PC-3 (cell line): ENCODE measurements at places on chromosomes 7 and 10. TPM values are rescaled to one million over a fixed set of nuclear protein-coding genes. Genes with fewer than 3 reads are reported as not detected.

Gene TFPI2
- 53.1 and 62.6 TPM in 2 replicates for total RNA-seq

Gene GTF2IRD1
- total RNA-seq: 14.9 and 21.9 TPM in 2 replicates

Gene CLDN15
- total RNA-seq: 6.7 and 9.9 TPM in 2 replicates

Gene TRIL
- total RNA-seq: 0.12 and 0.29 TPM in 2 replicates

Gene UNCX
- not detected in 2 replicates for total RNA-seq

Gene CRHR2
- total RNA-seq: not detected in 2 replicates

Gene GNAI1
- total RNA-seq: 16.9 and 19.6 TPM in 2 replicates

Gene NAT16
- total RNA-seq: 0.26 TPM in 1 of 2 replicates, not detected in the other

Gene OAT
- total RNA-seq: 68.0 and 79.8 TPM in 2 replicates

Gene MAGI2
- 0.06 TPM in 1 of 2 replicates, not detected in the other for total RNA-seq

Gene OPN1SW
- total RNA-seq: not detected in 2 replicates

Gene ACTR3C
- 7.8 and 10.8 TPM in 2 replicates for total RNA-seq
